SK-N-DZ (cell line): ENCODE measurements at places on chromosomes 1 and 21.

- no peak for DNase-seq
Measured at GRCh38 chr1:76876655-76877395, 9.5 kb downstream of the ST6GALNAC5 start.

DNA sequence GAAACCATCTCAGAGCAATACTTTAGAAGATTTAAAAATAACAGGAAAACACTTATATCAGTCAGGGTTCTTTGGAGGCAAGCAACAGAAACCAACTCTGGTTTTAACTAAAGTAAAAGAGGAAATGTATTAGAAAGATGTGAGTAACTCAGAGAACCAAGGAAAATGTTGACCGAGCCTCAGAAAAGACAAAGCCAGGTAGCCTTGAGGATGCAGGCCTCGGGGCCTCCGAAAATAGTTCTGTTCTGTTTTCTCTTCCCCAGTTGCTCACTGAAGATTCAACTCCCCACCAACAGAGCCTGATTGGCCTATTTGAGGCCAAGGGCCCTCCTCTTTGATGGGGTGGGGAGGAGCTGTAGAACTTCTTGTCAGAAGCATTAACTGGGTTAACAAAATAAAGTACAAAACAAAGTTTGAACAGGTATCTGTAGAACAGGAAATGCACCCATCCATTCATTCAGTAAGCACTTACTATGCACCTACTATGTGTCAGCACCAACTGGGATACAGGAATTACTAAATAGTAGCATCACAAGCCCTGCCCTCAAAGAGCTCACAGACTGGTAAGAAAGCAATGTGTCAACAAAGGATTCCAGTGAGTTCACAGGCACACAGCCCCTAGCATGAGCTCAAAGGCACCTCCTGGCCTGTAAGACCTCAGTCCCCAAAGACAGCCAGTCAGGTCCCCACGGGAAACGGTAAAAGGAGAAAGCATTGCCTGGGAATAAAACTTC, 12.6 kb downstream of the SLAMF8 start:
- no peak for DNase-seq

DNA sequence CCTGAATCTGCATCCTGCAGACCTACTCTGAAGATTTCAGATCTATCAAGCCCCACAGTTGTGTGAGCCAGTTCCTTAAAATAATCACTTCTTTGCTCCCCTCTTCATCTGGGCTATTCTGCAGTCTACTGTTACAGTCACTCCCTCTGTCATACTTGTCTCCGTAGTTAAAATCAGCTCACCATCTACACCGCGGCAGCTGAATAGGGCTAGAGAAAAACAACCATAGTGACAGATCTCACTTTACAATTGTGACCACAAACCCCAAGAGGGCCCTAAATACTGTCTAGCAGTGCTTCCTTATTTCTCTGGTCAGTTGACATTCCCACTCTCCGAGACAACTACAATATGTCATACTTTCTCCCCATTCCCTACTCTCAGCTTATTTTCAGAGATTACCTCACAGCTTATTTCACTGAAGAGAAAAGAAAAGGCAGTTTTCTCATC, 12.9 kb downstream of the DESI2 start:
- DNase-seq, result no peak

GRCh38 chr1:115666702-115667101, 24.9 kb downstream of the VANGL1 start:
- no peak for DNase-seq
